ENCODE measurements at places on chromosomes 2 and 18. TPM values are rescaled to one million over a fixed set of nuclear protein-coding genes. Genes with fewer than 3 reads are reported as not detected.

The SLC8A1 gene
- total RNA-seq, result 13.1 TPM

DNA sequence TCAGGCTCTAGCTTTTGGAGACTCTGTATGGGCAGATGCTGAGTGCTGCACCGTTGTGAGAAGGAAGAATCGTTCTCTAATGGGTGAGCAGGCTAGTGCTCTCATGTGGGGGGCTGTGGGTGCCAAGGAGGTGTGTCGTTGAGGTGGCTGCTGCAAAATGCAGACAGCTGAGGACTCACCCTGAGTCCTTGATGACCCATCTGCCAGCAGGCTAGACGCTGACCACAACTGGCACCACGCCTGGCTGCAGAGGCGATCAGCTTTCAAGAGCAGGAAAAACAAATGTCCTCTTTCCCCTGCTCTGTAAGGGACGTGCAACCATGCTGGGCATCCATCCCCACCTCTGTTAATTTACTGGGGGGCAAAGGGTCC is 48.2 kb downstream of the HAUS1 start:
- peak; percentile 10 for ATAC-seq

The ITGA6 gene
- total RNA-seq, result 31.7 TPM

DNA sequence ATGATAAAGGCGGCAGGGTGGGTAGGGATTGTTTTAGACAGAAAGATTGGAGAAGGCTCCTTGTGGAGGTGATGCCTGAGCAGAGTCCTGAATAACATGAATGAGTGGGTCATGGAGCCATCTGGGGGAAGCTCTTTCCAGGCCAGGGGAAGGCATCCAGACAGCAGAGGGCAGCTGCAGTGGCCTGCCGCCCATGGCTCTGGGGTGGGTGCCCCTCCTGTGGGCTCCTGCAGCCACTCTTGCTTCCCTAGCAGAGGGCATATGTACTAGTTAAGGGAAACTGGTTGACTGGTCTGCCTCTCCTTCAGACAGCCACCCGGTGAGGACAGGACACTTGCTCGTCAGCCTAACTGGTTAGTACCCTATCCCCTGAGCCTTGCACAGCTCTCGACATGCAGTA is 46.5 kb upstream of the SLC1A4 start:
- ATAC-seq, result no peak

GRCh38 chr2:98550165-98550564 is 58.1 kb downstream of the COA5 start:
- ATAC-seq, result no peak

The PLB1 gene
- 1.5 TPM for total RNA-seq

- ATAC-seq, result no peak
These were observed 143.1 kb upstream of the ZNF236 start for GRCh38 chr18:76679259-76679658.

The QPCT gene
- total RNA-seq, result 3.1 TPM

The ZNF638 gene
- 176 TPM for total RNA-seq

GRCh38 chr18:76958692-76959341 is 136.5 kb downstream of the ZNF236 start:
- no peak for ATAC-seq

The STARD6 gene
- total RNA-seq, result 0.32 TPM

The ERFE gene
- 0.85 TPM for total RNA-seq

GRCh38 chr2:118981632-118982031 is 39.6 kb downstream of the MARCO start:
- ATAC-seq, result no peak

- peak; percentile 69 for ATAC-seq
These were observed 42.1 kb downstream of the FARSB start for GRCh38 chr2:222613715-222614331.

The RANBP2 gene
- 59.7 TPM for total RNA-seq

- no peak for ATAC-seq
These were observed 52.3 kb upstream of the SNTG2 start for GRCh38 chr2:898319-898718.

- ATAC-seq, result peak; percentile 81
These were observed 18.7 kb upstream of the KCTD1 start for GRCh38 chr18:26566874-26567555.

The NT5C1B gene
- total RNA-seq, result not detected

GRCh38 chr2:143000599-143000998 is 123.1 kb downstream of the KYNU start:
- ATAC-seq, result no peak

DNA sequence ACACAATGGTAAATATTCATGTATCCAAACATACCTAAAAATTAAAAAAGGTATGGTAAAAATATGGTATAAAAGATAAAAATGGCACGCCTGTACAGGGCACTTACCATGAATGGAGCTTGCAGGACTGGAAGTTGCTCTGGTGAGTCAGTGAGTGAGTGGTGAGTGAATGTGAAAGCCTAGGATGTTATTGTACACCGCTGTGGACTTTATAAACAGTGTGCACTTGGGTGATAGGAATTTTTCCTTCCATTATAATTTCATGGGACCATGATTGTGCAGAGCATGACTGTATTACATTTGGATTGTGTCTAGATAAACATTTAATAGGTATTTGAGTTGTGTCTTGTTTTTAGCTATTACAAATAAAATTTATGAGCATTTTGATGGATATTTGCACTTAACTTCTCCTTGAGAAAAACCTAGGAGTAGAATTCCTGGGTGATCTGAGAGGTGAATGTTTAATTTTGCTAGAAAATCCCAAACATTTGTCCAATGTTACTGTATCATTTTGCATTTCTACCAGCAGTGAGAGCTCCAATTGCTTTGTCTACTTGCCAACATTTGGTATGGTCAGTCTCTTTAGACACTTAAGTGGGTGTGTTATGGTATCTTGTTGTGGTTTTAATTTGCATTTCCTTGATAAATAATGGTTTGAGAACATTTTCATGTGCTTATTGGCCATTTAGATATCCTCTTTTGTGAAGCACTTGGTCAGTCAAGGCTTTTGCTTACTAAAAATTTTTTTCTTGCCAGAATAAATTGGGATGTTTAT is 81.7 kb downstream of the BCL2L11 start:
- no peak for ATAC-seq

DNA sequence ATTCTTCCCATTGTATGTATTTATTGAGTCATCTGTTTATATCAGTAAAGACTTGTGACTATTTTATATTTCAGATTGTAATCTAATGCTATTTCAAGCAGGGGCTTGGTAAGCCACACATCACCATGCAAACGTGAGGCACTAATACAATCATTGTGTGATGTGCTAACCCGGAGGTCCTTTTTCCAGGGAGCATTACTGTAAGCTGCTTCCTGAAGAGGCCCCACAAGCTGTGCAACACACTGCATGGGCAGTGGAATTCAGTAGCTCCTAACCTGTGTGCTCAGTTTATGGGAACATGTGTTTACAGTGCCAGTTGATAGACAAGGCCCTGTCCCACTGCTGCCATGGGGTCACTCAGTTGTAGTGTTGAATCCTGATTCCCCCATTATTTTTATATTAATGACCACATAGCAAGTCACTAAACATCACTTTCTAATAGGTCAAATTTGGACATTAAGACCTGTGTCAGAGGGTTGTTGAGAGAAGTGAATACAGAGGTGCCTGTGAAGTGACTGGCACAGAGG is 162.9 kb downstream of the FHOD3 start:
- ATAC-seq, result no peak

DNA sequence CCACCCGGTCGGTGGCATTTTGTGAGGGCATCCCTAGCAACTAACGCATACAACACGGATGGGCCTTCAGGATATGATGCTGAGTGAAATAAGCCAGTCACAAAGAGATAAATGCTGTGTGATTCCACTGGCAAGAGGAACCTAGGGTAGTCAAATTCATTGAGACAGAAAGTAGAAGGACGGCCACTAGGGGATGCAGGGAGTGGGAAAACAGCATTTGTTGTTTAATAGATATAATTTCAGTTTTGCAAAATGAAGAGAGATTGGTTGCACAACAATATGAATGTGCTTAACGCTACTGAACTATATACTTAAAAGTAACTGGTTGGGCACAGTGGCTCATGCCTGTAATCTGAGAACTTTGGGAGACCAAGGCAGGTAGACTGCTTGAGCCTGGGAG is 112.9 kb downstream of the AFF3 start:
- ATAC-seq, result no peak

DNA sequence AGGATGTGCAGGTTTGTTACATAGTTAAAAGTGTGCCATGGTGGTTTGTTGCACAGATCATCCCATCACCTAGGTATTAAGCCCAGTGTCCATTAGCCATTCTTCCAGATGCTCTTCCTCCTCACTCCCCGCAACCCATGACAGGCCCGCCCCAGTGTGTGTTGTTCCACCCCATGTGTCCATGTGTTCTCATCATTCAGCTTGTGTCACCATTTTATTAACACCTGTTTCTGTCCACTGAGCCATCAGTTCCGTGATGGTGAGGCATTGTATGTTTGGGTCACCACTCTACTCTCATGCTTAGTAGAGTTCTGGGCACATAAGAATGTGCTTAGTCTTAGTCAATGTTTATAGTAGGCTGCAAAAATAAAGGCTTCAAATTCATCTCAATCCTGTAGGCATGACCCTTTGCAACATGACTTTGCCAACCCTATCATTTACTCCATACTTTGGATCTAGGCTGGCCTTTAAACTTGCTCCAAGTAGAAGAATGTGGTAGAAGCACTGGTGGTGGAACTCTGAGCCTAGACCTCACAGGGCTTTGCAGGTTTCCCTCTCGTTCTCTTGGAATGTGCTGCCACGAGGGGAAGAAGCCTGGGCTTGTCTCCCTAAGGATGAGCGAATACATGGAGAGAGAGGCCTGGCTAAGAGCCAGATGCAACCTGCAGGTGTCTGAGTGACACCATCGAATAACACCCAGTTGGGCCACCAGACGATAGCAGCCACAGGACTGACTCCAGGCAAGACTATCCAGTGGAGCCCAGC is 161.5 kb downstream of the NAPG start:
- ATAC-seq, result no peak

- no peak for ATAC-seq
These were observed 296.7 kb downstream of the ARHGAP15 start for GRCh38 chr2:143425896-143426295.

DNA sequence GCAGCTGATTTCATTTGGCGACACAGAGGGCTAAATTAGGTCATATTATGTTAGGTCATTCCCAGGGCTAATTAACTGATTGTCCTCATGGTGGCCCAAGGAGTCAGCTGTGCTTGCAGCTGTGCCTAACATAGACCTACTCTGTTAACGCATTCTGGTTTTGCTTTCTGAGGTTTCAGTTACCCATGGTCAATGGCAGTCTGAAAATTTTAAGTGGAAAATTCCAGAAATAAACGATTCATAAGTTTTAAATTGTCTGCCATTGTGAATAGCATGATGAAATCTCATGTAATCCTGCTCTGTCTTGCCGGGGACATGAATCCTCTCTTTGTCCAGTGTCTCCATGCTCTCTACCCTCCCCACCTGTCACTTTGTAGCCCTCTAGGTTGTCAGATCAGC is 168.7 kb downstream of the KCNS3 start:
- ATAC-seq, result no peak

- no peak for ATAC-seq
These were observed 60.2 kb downstream of the TMEM247 start for GRCh38 chr2:46539327-46540276.

The HSBP1L1 gene
- total RNA-seq, result 24.3 TPM

GRCh38 chr2:122168799-122169198 is 413.3 kb downstream of the TSN start:
- peak; percentile 37 for ATAC-seq

The SLC19A3 gene
- 7.5 TPM for total RNA-seq

- ATAC-seq, result no peak
These were observed 3.0 kb upstream of the CEP68 start for GRCh38 chr2:65053199-65053598.

DNA sequence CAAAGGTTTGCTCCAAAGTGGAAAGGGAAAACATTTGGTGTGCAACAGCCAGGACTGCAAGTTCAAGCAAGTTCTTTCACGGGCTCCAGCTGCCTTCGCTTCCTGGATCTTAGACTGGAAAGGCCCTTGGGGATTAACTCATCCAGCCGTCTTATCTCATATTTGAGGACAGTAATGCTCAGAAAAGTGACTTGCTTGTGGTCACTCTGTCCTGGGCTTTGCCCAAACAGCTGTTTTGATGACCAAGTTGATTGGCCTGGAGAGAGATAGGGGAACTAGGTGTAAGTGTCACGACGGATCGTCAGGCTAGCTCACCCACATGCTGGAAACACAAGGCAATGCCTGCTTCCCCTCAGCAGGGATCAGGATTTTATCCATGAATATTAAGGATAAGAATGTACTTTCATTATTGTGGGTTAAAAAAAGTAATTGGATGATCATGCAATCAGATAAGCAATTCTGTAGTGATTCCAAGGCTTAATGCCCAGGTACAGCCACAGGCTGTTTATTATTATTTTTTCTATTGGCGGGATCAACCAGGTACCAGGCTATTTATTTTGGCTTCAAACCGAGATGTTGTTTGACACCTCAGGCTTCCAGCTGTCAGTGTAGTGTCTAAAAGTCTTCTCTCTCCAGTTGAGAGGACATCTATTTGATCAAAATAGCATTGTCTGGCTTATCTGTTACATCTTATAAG is 162.5 kb upstream of the EPAS1 start:
- peak; percentile 32 for ATAC-seq

DNA sequence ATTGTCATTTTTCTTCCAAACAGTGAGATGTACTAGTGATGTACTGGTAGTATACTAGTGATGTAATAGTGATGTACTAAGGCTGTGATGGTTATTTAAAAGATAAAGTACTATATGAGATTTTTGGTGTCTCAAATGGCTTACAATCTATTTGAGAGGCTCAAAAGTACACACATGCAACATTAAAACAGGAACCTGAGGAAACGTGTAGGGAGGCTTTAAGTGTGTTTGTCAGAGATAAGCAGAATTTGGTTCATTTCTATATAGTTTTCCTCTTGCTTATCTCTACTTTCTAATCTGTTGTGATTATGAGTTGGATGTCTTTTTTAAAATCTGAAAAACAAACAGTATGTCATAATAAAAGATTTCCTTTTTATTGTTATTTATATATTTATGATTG is 100.9 kb upstream of the SERTAD2 start:
- ATAC-seq, result no peak

The CXCR4 gene
- 31.8 TPM for total RNA-seq

DNA sequence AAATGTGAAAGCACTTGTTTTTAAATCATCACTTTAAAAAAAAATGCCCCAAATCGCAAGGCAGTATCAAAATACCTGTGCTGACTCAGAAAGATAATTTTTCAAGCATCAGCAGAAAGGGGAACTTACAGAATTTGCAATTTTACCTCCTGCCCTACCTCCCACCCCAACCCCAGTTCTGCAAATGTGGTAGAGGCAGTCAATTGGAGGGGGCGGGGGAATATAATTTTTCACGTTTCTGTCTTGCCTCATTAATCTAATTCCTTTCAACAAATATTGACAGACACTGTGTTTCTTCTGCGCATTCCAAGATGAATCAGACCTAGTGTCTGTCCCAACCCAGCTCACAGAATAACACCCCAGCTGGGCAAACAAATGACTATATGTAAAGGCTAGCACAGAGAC is 76.8 kb downstream of the ALPK2 start:
- no peak for ATAC-seq

All from motor neuron (in vitro differentiated cells).